ENCODE measurements at places on chromosomes 3 and 15.

DNA sequence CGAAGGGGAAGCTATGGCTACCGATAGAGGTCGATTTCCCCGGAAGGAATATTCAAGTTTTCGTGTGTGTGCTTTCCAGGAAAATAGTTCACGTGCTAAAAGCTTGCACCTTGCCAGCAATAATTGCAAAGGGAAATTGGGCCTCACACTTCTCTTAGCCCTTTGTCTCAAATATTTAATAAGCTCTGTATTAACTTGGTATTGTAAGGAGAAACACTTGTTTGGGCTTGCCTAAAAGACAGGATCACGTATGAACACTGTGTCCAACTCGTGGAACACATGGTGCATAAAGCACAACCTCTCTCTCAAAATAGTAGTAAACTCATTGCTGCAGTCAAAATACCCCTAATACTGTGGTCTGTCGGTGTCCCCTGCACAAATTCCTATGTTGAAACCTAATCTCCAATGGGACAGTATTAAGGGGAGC is 352 bp upstream of the TMF1 start:
- DNase-seq, result no peak

- DNase-seq, result no peak
Measured at GRCh38 chr15:79933231-79933630, 36.4 kb upstream of the MTHFS start.

GRCh38 chr15:64921711-64922110 is 10.0 kb downstream of the ANKDD1A start:
- DNase-seq, result no peak

- DNase-seq, result no peak
Measured at GRCh38 chr3:132161608-132162007, 126.8 kb upstream of the CPNE4 start.

GRCh38 chr3:26246901-26247300 is 375.7 kb upstream of the LRRC3B start:
- DNase-seq, result no peak

DNA sequence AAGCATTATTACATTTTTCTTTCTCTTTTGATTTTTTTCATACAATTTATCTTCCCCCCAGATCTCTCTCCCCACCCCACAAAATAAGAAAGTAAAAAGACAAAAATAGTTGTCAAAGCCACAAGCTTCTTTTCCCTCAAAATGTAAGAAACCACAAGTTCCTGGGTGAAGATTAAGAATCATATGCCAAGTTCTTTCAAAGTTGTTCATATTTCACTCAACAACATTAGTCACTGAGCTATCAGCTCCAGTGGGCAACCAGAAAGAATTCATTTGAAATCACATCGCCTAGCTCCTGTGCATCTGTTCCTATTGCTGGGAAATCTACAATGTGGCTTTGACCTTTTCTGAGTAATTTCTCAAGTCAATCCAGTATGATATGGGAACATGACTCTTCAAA is 681.6 kb upstream of the ARPP21 start:
- DNase-seq, result no peak

GRCh38 chr3:16109929-16110328 is 64.6 kb upstream of the GALNT15 start:
- DNase-seq, result no peak

- no peak for DNase-seq
Measured at GRCh38 chr15:101178931-101179330, 72.9 kb downstream of the CHSY1 start.

GRCh38 chr15:94968133-94968532 is 736.8 kb downstream of the MCTP2 start:
- no peak for DNase-seq

DNA sequence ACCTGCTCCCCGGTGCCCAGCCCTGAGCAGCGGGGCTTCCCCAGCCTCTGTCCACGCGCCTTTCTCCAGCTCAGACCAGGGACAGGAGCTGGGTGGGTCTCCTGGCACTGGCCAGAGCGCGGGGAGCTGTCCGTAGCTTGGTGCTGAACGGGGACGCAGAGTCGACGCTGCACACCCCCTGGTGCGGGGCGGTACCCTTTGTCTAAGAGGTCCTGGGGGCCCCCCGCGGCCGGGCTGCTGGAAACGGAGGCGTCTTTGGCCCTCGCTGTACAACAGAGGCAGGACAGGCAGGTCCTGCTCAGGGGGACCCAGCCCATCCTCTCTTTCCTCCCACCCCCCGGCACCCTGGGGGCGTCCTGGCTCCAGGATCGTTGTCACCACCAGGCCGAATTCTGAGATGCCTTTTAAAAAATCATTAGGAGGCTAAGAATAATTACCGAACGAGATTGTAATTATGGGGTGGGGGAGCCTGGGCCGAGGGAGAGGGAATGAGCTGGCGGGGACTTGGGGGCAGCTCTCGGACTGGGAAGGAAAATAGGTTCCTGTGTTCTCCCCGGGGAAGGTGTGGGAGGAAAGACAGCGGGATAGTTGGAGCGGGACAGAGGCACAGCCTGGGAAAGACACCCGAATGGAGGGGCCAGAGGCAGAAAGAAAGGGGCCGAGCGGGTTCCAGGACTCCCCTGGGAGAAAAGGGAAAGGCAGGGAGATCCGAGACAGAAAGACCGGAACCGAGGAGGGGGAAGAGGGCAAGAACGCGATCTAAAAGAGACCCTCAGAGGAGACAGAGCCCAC is 4.1 kb upstream of the SKOR1 start:
- DNase-seq, result peak; percentile 57

GRCh38 chr3:85228966-85229365 is 270.2 kb downstream of the CADM2 start:
- no peak for DNase-seq

DNA sequence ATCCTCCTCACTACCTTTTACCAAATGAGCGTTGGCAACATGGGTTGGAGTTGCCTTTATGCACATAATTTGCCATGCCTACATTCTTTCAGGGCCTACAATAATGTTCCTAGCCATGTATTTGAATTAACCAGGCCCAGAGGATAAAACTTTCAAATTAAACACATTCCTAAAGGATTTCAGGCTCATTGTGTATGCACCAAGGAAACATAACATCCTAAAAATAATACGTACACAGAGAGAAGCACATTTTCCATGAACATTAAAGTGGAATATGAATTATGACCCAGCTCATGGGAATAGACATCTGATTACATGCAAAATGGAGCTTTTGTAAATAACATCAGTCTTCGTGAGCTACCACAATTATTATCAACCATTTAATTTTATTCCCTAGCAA is 203.3 kb downstream of the RORA start:
- DNase-seq, result no peak

DNA sequence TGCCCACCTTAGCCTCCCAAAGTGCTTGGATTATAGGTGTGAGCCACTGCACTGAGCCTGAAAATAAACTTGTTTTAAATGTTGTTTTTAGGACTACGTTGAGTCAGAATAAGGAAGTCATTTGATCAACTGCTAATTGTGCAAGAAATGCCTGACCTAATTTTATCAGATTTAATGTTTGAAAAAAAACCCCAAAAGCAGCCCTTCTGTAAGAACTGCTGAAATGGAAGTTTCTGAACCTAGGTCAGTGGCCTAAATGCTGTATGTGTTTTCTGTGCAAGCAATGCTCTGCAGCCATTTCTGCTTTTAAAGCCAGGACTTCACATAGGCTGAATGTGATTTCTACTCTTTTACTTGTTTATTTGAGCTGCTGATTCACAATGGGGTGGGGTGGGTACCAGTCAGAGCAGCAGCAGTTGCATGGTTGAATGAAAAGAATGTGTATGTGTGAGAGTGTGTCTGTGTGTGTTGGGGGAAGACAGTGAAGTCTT is 6.6 kb downstream of the GPX1 start:
- peak; percentile 17 for DNase-seq

DNA sequence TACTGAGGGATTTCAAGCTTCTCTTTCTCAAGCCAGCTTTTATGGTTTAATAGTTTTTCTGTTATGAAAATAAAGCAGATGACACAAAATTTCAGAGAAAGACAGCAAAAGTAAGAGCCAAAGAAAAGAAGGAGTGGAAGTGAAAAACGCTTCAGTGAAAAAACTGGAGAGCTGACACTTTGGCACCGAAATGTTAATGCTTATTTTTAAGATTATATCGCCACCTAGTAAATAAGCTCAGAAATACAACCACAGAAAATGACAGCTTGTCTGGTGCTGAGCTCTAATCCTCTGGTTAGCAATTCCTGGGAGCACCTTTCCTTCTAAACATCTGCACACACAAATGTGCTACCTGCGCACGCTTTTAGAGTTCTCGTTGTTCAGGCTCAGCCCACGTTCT is 101.6 kb downstream of the ZPLD1 start:
- DNase-seq, result peak; percentile 27

- DNase-seq, result no peak
Measured at GRCh38 chr15:72792431-72792830, 8.9 kb upstream of the ADPGK start.

DNA sequence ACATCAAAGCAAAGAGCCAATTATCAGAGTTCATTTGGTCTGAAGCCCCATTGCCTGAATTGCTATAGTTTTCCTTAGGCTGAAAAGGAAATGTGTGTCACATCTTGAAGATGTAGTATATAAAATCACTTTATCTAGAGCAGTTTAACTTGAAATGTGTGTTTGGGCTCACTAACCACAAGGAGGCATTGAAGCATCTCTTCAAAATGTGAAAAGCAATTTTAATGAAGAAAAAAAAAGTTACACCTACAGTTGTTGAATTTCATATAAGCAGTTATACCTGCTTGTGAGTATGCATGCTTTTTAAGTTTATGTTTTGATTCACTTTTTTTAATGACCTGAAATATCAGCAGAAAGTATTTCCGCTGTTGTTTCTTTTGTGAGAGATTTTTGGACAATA is 129.3 kb downstream of the IQCH start:
- DNase-seq, result no peak

- DNase-seq, result no peak
Measured at GRCh38 chr3:183845608-183846288, 20.4 kb upstream of the MAP6D1 start.

DNA sequence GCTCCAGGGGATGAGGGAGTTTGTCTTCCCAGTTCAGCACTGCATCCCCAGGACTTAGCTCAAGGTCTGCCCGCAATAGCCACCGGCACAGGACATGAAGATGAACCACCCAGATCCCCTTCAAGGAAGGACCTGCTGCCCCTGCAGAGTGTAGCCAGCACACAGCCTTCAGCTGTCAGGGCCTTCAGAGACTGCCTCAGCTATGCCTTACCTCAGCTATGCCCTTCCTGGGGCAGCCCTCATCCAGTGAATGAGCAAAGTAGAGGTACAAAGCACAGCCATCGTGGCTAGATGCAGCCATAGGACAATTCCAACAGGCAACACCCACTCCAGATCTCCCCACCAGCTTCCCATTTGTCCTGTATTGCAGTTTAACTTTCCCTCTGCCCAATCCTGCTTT is 291.2 kb upstream of the STT3B start:
- DNase-seq, result no peak

DNA sequence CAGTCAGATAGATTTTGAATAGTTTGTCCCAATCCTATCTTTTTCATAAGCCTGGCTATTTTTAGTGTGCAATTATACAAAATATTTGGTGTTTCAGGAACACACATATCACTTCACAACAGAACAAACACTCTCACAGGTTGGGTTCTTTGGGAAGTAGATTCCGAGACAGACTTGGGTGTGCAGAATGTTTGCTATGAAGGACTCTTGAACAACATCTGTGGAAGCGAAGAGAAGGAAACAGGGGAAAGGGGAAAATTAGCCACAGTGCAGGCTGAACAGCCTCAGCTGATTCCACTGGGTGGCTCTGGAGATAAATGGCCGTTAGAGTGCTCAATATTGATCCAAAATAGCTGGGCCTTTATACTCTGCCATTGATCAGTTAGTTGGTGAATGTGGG is 61.8 kb downstream of the GUCA1C start:
- DNase-seq, result no peak

GRCh38 chr3:184776916-184777315 is 35.0 kb upstream of the VPS8 start:
- no peak for DNase-seq

GRCh38 chr15:81286621-81287121 is 37.3 kb downstream of the STARD5 start:
- no peak for DNase-seq

GRCh38 chr15:66940368-66940767 is 125.0 kb upstream of the SMAD3 start:
- no peak for DNase-seq

- no peak for DNase-seq
Measured at GRCh38 chr3:164113371-164114332, 964.6 kb downstream of the SI start.

- peak; percentile 21 for DNase-seq
Measured at GRCh38 chr3:137762674-137763593, 1.2 kb upstream of the SOX14 start.

- no peak for DNase-seq
Measured at GRCh38 chr3:115042351-115042750, 104.7 kb downstream of the ZBTB20 start.

DNA sequence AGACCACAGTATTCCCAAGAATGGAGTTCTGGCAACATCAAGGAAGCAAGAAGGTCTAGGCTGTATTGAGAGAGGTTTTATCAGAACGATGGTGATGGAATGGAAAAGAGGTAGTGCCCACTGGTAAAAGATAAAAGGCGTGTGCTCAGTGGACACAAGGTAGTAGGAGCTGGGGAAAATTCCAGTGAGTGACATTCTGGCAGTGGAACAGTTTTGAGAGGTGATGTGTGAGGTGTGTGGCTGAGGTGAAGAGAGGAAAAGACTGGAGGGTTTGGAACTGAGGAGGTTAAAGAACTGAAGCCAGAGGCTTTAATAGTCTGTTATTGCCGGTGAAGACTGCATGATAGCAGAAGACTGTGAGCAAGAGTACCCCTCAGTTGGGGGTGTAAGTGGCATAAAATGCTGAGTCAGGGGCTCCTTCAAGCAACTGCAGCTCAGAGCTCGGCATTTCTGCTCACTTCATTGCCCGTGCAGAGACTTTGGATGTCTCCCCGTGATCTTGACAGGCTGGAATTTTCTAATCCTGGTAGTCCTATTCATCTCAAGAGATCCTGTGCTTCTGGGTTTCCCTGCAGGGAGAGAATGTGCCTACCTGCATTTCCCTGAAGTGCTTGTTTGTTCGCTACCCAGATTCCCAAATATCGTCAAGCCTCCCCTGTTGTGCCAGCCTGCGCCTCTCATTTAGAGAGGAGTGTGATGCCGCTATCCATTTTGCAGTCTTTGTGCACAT is 191.0 kb downstream of the SATB1 start:
- DNase-seq, result no peak

DNA sequence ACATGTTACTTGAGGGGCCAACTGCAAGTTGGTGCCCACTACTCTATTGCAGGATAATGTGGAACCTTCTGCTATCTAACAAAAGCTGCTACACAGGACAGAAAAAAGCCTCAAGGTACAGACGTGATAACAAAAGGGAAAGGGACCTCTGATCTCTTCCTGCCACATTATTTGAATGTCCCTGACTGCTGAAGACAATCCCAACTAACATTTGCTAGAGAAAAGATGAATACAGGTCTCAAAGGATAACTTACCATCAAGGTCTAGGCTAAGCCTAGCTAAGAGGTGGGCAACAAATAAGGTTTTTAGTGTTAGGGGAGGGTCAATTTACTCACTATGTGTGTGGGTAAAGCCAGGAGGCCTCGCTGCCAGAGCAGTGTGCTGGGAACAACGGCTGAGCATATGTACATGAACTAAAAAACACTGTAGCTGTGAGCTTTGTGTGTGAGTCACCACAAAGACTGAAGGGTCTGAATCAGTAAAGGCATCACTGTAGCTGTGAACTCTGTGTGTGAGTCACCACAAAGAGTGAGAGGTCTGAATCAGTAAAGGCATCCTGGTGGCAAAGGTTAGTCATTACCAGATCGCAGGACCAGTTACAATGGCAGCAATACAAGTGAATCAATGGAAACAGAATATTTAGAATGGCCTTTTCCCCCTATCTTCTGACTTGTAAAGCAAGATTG is 111.7 kb downstream of the LMLN start:
- DNase-seq, result no peak

Measured in right kidney (tissue), 9 donors.